ENCODE measurements at places on chromosomes 7 and 10.

DNA sequence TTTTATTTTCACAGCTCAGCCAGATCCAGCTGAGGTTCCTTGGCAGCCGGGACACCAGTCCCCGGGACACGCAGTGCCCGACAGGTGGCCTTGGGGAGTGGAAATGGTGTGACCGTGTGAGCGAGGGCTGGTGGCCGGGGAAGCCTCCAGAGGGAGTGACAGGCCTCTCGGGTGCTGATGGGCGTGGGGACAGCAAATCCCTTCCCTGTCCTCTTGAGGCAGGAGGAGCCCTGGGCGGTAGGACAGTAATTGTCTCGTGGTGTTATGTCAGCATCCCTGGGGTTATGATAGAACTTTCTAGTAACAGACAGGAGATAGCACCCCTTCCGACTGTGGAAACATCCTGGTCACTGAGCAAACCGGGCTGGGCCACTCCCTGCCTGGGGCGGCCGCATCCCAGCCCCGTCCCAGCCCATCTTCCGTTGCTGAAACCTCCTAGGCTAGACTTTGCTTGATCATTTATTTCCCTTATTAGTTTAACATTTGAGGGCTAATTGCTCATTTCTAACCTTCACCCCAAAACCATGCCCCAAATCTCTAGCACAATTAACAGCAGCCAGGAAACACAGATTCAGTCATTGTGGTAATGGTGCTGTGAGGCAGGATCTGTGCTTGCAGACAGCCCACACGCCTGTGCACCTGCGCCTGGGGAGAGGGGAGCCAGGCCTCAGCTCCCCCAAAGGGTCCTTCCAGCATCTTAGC is 63.3 kb downstream of the ELFN1 start:
- no peak for DNase-seq

DNA sequence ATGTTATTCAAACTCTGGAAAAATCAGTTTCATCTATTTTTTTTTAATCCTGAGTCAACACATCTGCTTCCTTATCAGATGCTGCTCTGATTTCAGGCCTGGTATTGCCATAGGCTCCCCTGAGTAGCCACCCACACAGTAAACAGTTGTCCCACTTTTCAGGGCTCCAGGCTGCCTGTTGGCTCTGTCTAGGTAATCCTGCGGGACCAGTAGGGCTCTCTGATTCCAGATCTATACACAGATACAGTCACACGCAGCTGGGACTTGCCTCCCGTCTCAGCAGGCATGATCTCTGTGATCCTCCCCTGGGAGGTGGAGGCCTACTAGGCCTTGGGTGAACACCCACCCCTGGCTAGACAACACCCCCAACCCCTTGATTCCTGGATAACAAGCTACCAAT is 206.1 kb downstream of the CREB5 start:
- no peak for DNase-seq

- peak; percentile 40 for DNase-seq
These were observed 40.3 kb upstream of the SH2D4B start for GRCh38 chr10:80497187-80498077.

DNA sequence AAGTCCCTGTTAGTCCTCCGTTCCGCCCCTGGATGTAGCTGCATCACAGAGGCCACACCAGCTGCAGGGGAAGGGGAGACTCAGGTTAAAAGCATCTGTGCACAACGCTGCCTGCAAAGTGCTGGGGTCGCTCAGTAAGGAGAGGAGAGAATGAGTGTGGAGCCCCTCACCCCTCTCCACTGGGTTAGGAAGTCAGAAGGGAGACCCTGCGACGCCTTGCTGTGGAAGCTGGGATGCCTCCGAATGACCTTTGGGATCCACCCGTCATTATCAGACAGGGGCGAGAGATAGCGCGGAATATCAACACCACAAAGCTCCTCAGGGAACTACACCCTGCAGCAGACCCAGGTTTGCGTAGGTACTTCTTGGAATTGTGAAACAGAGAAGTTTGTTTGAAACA is 167.7 kb upstream of the SHH start:
- no peak for DNase-seq

- no peak for DNase-seq
These were observed 10.7 kb downstream of the EBF3 start for GRCh38 chr10:129953119-129954051.

DNA sequence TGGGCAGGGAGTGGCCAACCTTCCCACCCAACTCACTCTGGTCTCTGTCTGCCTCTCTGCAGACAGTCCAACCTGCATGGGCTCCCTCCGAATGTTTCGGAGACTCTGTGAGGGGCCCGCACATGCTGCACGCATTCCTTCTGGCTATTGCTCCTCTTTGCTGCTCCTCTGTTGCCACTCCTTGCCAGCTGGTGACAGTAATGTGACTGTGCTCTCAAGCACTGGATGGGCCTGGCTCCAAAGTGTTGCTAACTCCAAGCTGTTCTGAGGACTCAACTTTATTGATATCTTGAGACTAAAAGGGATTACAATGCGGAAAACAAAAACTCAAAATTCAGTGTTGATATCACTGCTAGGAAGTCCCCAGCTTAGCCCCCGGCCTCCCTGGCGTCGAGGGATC is 105.4 kb upstream of the KIF5B start:
- no peak for DNase-seq

DNA sequence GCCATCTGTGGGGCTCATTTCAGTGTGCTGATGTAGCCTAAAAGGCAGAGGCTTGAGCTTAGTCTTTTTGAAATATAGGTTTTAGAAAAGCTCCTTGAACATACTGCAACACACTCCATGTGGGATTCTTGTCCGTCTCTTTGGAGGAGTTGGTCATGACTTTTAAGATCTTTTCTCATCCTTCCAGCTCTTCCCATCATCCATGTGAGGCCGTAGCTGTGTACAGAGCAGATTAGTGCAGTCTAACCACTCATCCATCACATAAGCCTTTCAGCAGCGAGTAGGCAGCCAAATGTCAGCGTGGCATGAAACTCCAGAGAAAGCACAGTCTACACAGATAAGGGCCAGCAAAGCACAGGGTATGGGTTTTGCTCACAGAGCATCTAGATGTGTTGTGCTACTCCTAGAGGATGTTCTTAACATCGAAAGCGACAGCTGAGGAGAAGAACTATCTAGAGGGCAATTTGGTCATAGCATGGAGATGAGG is 28.1 kb upstream of the NPVF start:
- DNase-seq: no peak

GRCh38 chr7:49279891-49280290 is 355.5 kb downstream of the CDC14C start:
- DNase-seq: no peak

GRCh38 chr10:131230641-131231322 is 80.7 kb downstream of the TCERG1L start:
- DNase-seq: no peak

GRCh38 chr7:53531-53930 is 138.8 kb upstream of the FAM20C start:
- DNase-seq: no peak

- no peak for DNase-seq
These were observed 2.3 kb upstream of the ADCK2 start for GRCh38 chr7:140670343-140670935.

- no peak for DNase-seq
These were observed 77.7 kb upstream of the FAM3C start for GRCh38 chr7:121473645-121474300.

GRCh38 chr7:16916738-16917137 is 35.0 kb upstream of the AGR3 start:
- DNase-seq: no peak

DNA sequence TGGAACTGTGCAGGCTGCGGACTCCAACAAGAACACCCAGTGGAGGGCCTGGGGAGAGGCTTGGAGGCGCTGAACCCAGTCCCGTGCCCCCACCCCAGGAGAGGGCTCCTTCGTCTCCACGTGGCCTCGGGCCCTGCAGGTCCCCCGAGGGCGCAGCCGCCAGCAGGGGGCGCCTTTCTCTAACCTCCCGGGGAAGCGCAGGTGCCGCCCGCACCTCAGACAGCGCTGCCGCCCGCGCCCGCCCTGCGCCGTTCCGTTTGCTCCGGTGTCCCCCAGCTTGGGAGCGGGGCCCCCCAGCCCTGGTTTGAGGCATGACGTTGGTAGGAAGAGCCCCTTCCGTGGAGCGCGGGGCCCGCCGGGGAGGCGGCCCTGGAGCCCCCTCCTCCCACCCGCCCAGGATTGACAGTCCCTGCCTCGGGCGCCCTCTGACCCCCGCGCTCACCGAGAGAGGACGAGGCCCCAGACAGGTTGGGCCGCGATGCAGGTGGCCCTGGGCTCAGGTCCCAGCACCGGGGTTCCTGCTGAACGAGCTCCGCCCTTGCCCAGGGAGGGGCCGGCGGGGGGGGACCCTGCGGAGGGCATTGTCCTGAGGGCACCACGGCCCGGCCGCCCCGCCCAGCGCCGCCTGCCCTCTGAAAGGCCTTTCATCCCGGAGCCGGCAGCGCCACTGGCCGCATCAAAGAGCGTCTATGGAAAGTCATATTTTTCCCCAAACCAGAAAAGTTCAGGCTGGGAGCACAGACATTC is 42.8 kb downstream of the FOXL3 start:
- DNase-seq: peak; percentile 85

DNA sequence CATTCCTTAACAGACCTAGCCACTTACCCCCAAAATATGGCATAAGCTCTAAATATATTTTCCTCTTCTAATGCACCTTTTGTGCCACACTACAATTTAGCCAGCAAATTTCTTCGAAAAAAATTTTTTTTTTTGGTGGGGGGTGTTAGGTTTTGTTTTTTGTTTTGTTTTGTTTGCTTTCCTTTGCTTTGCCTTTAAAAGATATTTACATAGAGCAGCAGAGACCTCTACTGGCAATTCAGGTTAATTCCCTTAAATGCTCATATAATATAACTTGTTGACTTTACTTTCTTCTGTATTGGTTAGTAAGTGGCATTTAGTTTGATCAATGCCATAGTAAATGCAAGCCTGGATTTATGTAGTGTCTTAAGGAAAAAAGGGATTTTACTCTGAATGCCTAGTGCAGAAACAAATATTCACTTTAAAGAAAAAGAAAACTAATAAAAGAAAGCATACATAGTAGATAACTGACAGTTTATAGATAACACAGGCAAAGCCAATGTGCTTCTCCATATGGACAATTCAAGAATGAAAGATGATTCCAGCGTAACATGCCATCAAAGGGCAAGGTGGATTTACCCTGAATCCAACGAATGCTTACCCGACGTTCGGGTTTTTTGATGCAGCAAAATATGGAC is 1250.6 kb downstream of the GATA3 start:
- DNase-seq: peak; percentile 11

DNA sequence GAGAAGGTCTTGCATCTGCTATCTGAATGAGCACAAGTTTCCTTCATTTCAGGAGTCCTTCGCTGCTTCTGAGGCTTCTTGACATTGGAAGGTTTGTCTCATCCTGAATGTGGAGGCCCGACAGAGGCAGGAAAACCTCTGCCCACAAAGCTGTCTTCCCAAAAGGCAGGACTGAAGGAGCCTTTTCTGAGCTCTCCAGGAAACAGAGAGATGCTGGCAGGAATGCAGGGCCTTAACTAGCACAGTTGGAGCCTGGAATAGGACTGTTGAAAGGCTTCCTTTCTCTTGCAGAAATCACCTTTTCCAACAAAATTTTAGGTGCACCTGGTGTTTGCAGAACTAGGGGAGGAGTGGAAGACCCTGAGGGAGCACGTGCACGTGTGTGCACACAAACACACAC is 637.4 kb upstream of the MKI67 start:
- no peak for DNase-seq

DNA sequence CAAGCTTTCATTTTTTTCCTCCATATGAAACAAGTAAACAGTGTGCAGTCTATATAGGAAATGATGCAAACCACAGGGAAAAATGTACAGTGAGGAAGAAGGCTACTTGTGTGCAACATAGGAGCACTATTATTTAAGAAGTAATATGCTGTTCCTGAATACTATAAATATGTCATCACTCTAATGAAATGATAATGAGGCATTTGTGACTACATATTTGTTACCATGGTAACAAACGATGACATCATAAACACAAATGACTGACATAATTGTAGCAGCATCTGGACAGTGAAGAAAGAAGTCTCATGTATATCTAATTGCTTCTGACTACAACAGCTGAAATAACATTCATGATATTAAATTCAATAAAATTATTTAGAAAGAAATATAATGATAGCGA is 164.8 kb downstream of the C7orf25 start:
- DNase-seq: no peak

- DNase-seq: no peak
These were observed 45.2 kb downstream of the PARP12 start for GRCh38 chr7:140017543-140017942.

- DNase-seq: no peak
These were observed 32.7 kb downstream of the IL6 start for GRCh38 chr7:22759721-22760120.

DNA sequence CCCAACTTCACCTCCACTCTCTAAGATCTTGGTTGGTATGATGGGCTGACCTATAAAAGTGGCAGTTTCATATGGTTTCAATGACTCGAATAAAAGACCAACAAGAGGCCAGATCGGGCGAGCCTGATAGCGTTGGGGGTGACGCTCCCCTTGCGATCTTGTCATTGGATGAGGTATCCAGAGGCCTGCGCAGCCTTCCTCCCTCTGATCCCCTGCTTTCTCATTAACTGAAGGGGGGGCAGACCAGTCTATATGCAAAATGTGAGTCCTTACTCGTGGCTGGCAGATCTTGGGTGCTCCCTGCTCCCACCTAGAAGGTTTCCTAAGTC is 937 bp upstream of the COBL start:
- DNase-seq: no peak

DNA sequence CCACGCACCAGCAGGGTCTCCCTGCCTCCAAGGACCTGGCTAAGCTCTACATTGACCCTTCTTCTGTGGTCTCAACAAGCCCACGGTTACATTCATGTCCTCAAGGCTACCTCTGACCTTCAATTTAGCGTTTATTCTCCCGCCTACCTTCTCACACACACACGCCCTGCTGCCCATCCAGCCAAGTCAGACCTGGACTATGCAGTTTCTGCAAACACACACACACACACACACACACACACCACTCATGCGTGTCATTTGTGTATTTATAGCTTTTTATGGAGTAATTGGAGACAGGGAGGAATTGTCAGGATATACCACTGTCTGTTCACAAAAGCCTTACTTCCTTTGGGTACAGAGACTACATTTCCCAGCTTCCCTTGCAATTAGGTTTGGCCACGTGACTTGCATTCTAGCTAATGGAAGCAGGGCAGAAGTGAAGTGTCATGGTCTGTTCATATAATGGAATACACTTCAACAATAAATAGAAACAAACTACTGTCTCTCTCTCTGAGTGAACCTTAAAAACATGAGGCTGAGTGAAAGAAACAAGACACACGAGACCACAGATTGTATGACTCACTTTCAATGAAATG is 53.8 kb upstream of the CPXM2 start:
- DNase-seq: no peak

GRCh38 chr7:101538596-101539459 is 90.3 kb downstream of the MYL10 start:
- DNase-seq: peak; percentile 39

DNA sequence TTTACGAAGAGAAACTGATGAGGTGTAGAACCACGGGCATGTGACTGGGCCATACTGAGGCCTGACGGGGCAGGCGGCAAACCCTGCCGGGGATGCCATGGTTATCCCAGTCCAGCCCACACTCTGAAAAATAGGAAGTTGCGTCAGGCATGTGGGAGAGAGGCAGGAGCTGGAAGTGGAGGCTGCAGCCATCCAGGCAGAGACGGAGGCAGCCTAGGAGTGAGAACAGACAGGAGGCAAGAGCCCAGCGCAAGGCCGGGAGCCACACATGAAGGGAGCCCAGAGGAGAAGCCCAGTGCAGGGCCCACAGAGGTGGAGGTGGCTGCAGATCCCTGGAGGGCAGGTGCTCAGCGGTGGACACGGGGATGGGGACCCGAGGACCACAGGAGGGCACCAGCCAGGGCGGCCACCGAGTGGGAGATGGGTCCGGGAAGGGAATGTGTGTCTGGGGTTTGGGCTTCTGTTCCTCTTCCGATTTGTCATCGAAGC is 175.2 kb upstream of the PPP2R2D start:
- DNase-seq: no peak
